ENCODE measurements at places on chromosomes 5 and 9. TPM values are rescaled to one million over a fixed set of nuclear protein-coding genes. Genes with fewer than 3 reads are reported as not detected.

DNA sequence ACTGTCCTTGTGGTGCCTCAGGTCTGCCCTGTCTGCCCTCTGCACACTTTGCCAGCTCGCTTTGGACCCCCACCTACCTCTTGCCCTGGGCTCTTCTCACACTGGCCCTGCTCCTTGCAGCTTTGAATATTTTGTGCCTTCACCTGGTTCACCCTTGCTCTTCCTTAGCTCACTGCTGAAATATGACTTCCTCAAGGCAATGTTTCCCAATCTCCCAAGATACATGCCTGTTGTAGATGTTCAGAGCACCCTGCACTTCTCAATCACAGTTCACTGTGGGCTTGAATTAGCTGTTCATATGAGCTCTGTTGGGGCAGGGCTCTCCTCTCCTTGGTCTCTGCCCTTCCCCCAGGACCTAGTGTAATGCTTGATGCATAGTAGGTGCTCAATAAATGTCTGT is 8.0 kb downstream of the AFAP1L1 start:
- no peak for ATAC-seq

The UGT3A2 gene
- 1.6 TPM for total RNA-seq

- ATAC-seq, result peak; percentile 63
These were observed 35.6 kb downstream of the TNFSF8 start for GRCh38 chr9:114894609-114895433.

DNA sequence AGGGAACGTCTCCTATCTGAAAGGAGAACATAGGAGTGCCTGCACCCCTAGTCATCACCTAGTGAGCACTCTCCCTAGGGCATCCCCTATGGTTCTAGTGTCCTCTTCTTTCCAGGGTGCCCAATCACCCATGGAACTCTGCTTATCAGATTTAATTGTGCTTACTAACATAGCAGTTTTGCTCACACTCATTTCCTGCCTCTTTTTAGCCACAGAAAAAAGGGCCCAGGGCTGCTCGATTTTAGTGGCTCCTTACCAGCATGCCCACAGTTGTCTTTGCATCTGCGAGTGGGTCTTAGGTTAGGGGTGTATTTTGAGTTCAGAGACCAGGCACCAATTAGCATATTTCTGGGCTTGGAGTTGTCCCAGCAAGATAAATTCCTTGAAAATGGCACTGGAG is 1110.2 kb downstream of the TAF11L14 start:
- no peak for ATAC-seq

- no peak for ATAC-seq
These were observed 35.5 kb downstream of the PIP5K1B start for GRCh38 chr9:68740561-68740960.

The ALG2 gene
- 16.2 TPM for total RNA-seq

- ATAC-seq, result peak; percentile 85
These were observed 47.1 kb downstream of the MAPKAP1 start for GRCh38 chr9:125659954-125660353.

GRCh38 chr5:146539973-146540372 is 24.0 kb upstream of the GPR151 start:
- peak; percentile 61 for ATAC-seq

GRCh38 chr9:88501086-88501485 is 33.9 kb upstream of the NXNL2 start:
- no peak for ATAC-seq

All from motor neuron (in vitro differentiated cells).